ENCODE measurements at places on chromosomes 13 and 19.

- DNase-seq: no peak
These were observed 60.5 kb downstream of the CELF5 start for GRCh38 chr19:3284759-3285646.

- no peak for DNase-seq
These were observed 458.4 kb downstream of the KLF12 start for GRCh38 chr13:73675821-73676220.

DNA sequence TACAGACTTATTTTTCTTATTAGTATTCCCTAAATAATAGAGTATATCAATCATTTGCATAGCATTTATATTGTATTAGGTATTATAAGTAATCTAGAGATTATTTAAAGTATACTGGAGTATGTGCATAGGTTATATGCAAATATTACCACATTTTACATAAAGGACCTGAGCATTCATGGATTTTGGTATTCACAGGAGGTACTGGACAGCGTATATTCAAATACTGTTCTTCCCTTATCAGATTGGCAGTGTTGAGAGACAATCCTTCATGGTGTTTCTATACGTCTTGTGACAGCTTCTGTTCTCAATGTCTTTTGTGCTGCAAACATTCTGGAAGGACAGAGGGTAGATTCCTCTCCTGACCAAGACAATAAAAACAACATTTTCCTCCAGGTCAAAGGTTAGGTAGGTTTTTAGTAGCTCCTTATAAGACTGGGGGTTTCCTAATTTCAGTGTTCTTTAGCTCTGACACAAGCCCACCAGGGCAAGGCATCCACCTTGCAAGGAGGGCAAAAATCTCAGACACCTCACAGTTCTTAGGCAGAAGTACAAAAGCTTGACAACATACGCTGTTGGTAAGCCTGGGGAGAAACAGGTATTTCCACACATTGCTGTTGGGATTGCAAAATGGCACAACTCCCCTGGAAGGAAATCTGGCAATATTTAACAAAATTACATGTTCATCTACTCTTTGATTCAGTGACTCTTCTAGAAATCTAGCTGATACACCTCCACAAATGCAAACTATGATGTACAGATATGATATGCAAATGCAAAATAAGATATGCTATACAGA lies 20.6 kb upstream of the PCCA start:
- no peak for DNase-seq

DNA sequence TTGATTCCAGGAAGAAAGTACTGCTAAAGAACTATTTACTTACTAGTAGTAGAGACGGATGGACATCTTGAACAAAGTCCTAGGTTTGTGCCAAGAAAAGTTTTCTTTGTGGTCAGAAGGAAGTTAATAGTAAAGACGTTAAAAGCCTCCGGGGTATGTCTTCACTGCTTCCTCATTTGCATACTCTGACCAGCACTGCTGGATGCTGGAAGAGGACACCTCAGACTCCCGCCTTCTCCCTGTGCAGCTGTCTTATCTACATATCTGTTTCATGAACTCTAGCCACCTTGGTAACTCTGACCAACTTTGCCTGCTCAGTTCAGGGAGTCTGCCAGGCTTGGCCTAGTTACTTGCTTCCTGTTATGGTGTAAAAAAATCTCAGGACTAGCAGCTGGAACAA lies 1109.1 kb upstream of the MIR17HG start:
- no peak for DNase-seq

DNA sequence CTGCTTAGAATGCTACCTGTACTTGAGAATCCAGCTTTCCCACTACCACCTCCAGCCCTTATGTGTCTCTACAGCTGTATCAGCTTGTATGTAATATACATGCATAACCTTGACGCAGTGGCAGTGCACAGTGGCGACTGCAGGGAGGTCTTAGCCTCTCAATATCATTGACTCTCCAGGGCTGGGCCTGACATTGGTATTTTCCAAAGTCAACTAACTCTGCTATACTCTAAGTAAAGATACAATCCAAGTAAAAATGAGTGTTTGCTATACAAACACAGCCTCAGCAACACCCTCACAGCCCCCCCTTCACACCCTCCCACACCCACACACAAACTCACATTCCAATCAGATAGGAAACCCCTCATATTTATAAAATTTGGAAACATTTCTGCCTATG lies 6.7 kb upstream of the UBL3 start:
- DNase-seq: no peak

- DNase-seq: no peak
These were observed 9.4 kb upstream of the GRAMD1A start for GRCh38 chr19:34990578-34991192.

- no peak for DNase-seq
These were observed 2.9 kb downstream of the UBL3 start for GRCh38 chr13:29847501-29847983.

DNA sequence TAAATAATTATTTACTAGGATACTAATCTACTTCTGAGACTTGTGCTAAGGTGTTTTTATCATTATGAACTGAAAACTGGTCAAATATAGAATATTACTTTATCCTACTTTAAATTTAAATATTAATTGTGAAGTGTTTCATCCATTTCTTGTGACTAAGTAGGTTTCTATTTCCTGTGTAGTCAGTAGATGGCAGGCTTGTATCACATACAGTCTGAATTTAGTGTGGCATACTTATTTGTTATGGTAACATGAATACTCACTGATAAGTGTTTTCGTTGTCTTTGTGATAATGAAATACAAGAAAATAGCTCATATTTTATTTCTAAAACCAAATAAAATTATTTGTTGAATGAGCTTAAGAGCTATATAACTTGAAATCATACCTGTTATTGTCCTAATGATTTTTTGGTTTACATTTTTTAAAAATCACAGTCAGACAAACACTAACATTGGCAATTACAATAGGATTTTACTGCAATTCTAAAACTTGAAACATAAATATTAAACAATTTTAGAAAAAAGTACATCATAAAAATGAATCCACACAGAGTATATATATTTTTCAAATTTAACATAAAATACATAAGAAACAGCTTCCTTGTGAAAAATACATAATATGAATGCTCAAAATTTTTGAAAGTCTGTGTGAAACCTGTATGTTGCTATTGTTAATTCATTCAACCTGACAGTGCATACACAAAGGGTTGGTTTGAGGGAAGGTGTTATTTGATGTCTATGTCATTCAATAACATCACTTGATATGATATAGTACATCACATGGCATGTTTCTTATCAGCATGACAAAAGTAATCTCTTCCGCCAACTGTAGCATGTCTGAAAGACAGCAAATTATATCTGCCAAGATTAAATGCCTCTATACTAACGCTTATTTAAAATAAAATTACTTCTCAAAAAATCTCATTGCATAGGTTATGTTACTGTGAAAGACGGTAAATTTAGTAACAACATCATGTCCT lies 904.8 kb upstream of the PCDH20 start:
- DNase-seq: no peak

GRCh38 chr19:13774217-13775191 lies at the start of gene C19orf53:
Gene C19orf53, plus strand, starts transcription at chr19:13774456. Its CDS starts 22 bp downstream, at chr19:13774478.
- peak; percentile 48 for DNase-seq

GRCh38 chr13:109680288-109680687 lies 106.1 kb downstream of the IRS2 start:
- DNase-seq: no peak

DNA sequence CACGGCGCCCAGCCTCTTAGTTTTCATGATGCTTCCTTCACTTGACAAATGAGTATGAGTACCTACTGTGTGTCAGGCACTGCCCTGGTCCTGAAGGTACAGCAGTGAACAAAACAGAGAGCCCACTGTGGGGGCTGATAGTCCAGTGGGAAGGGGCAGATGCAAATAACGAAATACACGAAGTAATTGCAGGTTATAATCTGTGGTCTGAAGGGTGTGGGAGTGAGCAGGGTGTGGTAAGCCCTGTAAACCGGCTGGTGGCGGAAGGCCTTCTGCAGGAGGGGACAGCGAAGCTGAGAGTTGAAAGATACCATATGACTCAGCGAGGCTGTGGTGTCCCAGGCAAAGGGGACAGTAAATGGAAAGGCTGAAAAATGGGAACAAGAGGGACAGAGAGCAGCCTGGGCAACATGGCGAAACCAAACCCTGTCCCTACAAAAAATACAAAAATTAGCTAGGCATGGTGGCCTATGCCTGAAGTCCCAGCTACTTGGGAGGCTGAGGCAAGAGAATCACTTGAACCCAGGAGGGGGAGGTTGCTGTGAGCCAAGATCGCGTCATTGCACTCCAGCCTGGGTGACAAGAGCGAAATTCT lies 60.5 kb downstream of the MAP4K1 start:
- no peak for DNase-seq

DNA sequence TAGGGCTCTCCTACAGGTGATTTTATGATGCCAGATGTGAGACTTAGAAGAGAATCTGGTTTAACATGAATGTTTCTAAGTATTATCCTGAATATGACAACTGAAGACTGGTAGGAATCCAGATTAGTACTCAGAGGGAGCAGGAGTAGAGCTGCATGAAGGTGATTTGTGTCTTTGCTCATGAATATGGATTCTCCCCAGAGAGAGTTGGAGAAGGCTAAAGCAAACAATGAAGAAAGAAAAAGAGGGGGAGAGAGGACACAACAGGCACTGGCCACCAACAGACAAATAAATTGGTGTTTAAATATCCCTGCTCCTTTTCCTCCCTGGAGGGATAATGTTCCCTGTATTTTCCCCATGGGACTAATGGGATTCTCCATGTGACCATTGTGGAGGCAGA lies 427.0 kb upstream of the KLF12 start:
- no peak for DNase-seq

DNA sequence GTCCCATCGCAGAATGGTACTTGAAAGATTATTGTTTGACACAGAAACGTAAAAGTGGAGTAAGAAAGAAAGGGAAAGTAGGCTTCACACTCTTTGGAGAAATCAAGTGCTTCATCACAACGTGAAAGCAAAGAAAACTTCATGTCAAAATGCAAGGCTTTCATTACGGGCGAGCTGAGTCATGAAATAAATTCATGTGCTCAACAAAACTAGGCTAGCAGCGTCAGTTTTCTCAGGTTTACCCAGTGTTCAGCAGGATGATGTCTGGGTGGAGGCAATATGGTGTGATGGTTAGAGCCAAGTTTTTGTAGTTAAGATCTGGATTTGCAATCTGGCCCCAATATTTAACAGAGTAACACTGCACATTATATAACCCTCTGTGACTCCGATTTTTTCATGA lies 128.0 kb downstream of the TRPC4 start:
- no peak for DNase-seq

DNA sequence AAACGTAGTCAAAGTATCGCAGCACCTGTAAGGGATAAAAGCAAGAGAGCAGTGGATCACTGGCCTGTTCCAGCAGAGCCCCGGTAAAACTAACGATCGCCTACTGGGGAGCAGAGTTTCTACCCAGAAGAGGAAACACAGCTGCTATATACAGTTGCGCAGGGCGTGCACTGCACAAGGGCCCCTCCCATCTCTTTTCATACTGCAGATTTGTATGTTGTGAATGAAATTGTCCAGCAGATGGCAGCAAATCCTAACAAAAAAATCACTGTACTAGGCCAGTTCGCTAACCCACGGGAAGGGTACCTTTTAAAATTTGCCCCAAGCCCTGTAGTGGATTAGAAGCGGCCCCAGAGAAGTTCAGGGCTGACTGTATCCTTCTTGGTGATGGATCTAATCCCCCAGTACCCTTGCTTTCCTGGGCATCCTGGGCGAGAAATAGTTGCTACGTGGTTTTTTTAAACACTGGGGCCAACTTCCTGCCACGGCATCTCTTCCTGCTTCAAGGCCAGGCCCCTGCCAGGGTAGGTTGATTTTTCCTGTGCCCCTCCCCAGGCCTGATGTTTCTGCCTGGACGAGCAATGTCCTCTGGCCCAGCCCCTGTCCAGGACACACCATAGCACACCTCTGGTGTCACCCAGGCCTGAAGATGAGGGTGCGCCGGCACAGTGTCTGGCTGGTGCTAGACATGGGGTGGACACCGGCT lies 127.0 kb downstream of the IER2 start:
- DNase-seq: no peak

DNA sequence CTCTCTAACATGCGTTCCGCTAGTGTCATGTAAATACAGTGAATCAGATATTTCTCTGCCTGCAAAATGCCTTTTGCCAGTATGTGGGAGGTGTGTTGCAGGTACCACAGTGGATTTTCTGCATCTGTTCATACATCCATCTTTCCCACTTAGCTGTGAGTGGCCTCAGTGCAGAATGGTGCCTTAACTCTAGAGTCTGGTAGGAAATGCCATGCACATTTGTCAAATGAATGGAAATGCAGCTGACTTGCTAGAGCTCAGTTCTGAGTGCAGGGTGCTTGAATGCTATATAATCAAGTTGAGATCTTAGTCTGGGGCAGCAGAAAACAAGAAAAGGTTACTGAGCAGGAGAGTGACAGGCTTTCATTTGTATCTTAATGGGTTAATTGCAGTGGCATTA lies 68.2 kb downstream of the LRCH1 start:
- DNase-seq: no peak

- DNase-seq: no peak
These were observed 96.9 kb downstream of the TBC1D4 start for GRCh38 chr13:75384879-75385707.

- DNase-seq: no peak
These were observed 17.6 kb downstream of the ZNF420 start for GRCh38 chr19:37095859-37096258.

GRCh38 chr19:19487077-19487949 lies 28.0 kb downstream of the TSSK6 start:
- DNase-seq: no peak

DNA sequence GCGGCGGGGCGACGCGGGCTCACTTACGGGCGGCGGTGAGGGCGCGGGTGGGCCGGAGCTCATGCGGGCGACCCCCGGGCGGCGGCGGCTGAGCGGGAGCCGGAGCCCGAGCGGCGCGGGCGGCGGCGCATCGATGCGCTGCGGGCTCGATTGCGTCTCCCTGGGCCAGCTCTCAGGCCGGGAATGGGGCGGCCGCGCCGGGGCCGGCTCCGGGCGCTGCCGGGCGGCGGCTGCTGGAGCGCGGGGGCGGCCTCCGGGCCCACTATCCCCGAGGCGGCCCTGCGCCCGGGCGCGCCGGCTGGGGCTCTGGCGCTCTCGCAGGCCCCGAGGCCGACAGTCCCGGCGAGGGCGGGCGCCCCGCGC lies 1.4 kb upstream of the TSHZ3 start:
- peak; percentile 53 for DNase-seq

DNA sequence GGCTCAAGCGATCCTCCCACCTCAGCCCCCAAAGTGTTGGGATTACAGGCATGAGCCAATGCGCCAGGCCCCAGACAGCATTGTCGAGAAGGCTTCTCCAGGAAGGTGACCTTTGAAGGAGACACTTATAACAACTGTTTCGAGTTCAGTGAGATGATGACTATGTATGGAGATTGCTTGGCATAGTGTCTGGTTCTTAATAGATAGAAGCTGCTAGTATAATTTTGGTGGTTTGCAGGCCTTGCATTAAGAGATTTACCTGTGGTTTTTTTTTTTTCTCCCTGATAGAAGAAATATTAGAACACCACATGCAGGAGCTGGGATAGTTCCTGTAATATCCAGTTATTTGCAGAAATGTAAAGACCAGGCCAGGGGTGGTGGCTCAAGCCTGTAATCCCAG lies 3.7 kb downstream of the MARCHF2 start:
- DNase-seq: no peak

GRCh38 chr19:41327576-41328156 lies 17.7 kb downstream of the CCDC97 start:
- DNase-seq: peak; percentile 51

All from C1 segment of cervical spinal cord (tissue), 14 donors.